Ovary (tissue), 10 donors: ENCODE measurements at places on chromosomes 5 and 9.
A peak's percentile ranks its signal among the peaks of the same experiment; 100 is the strongest.

DNA sequence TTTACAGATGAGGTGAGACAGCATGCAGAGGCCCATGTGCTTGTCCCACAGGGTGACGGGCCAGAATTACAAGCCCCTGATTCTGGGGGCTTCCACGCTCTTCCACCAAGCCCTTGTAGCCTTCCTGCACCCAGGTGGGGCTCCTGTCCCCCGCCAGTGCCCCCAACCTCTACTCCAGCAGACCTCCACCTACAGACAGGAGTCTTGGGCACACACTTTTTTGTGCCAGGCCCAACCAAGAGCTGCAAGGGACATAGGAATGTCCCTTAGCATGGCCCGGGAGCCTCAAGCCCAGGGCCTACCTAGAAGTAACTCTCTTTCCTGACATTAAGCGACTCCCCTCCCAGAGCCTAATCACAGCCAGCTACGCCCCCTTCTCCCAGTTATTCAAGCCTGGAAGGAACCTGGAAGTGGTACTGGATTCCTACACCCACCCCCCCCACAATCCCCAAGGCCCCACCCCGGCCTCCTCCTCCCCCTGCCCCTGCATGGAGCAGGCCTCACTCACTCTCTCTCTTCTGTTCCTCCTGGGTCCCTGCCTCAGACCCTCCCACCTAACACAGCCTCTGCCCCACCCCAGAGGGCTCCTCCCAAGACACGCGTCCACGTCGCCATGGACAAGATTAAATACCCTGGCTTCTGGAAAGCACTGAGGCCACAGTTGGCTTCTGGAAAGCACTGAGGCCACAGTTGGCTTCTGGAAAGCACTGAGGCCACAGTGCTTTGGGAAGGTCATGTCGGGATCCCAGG is 30.5 kb downstream of the ADAMTS2 start:
- DNase-seq: peak; percentile 35

GRCh38 chr5:156934450-156935211 is 28.4 kb downstream of the TIMD4 start:
- peak; percentile 15 for DNase-seq

GRCh38 chr9:71112866-71113265 is 8.6 kb downstream of the TRPM3 start:
- DNase-seq: no peak

- DNase-seq: no peak
Measured at GRCh38 chr5:158273035-158273434, 414.1 kb upstream of the CLINT1 start.

GRCh38 chr5:127046343-127047072 is 16.1 kb upstream of the MARCHF3 start:
- no peak for DNase-seq

DNA sequence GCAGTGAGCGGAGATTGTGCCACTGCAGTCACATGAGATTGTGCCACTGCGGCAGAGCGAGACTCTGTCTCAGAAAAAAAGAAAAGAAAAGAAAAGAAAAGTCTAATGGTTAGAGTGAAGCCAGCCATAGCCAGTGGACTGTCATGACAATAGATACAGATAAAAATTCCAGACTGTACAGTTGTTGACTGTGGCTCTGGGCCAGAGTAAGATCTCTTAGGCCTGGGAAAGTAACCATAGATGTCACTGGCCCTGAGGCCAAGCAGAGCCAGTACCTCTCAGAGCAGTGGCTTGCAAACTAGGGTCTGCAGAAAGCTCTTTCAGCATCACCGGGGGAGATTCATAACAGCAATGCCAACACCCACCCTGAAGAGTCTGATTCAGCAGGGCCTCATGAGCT is 44.1 kb upstream of the SUB1 start:
- no peak for DNase-seq

DNA sequence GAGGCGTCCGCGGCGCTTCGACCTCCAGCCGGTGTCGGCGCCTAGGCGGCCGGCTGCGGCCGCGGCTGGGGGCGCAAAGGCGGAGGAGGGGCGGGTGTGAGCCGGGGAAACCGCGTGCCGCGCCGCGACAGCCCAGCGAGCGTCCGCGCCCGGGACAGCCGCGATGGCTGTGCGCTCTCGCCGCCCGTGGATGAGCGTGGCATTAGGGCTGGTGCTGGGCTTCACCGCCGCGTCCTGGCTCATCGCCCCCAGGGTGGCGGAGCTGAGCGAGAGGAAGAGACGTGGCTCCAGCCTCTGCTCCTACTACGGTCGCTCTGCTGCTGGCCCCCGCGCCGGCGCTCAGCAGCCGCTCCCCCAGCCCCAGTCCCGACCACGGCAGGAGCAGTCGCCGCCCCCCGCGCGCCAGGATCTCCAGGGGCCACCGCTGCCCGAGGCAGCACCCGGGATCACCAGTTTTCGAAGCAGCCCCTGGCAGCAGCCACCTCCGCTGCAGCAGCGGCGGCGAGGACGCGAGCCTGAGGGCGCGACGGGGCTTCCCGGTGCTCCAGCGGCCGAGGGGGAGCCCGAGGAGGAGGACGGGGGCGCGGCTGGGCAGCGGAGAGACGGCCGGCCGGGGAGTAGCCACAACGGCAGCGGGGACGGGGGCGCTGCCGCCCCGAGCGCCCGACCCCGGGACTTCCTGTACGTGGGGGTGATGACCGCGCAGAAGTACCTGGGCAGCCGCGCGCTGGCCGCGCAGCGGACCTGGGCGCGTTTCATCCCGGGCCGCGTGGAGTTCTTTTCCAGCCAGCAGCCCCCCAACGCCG is 605 bp downstream of the CHSY3 start:
- no peak for DNase-seq

GRCh38 chr9:12718482-12719026 is 25.4 kb downstream of the TYRP1 start:
- no peak for DNase-seq

DNA sequence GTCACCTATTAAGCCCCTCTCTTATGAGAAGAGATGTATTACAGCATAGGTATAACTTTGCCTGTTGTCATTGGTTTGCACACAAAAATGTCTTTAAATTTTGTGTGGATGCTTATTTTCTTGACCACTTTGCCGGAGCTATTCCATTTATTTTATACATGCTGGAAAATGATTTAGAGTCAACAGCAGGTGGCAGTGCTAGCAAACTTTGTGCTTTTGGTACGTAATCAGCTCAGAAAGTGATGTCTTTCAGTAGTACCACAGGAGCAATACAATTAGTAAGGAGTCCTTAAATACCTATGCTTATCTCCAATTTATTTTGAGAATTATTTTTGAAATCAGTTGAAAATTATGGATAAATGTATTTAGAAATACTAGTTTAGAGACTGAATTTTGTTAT is 19.8 kb upstream of the NUDT12 start:
- no peak for DNase-seq

- DNase-seq: no peak
Measured at GRCh38 chr5:103362211-103362610, 103.6 kb downstream of the MACIR start.

GRCh38 chr5:141636413-141637122 is at the start of the genes HDAC3 and RELL2:
TSS of gene HDAC3 (minus strand) at chr5:141636849. CDS start at chr5:141636790, 59 bp downstream.
TSS of gene RELL2 (plus strand) at chr5:141636997. CDS start at chr5:141638226, 1,229 bp downstream.
- peak; percentile 95 for DNase-seq

DNA sequence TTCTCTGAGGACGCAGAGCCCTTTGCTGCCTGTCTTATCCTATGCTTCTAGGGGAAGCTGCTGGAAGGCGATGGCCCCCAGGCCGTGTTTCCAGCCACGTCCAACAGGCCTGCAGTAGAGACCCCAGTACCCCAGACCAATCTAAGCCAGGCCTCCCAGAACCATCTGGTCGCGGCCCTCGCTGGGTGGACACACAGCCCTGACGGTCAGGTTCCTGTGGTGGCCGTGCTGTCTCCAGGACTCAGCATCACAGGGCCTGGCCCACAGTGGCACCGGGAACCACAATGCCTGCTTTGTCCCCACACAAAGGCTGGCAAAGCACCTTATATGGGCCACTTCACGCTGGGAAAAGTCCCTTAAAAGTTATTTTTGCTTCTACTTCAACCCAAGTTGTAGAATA is 44.5 kb downstream of the SEMA4D start:
- no peak for DNase-seq

DNA sequence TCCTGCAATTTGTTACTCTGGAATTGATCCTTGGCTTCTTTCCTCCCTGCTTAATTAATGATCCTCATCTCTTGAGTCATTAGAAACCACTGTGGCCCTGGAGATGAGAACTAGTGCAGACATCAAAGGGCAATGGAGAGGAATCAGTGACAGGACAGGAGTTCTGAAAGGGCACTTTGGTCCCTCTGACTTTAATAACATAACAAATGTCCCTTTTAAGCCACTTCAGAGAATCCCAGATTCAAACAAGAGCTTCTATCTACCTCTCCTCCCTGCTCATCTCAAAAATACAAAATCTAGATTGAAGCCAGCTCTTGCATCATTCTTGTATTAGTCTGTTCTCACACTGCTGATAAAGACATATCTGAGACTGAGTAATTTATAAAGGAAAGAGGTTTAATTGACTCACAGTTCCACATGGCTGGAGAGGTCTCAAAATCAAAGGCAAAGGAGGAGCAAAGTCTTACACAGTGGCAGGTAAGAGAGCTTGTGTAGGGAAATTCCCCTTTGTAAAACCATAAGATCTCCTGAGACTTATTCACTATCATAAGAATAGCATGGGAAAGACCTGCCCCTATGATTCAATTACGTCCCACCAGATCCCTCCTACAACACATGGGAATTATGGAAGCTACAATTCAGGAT is 139.1 kb downstream of the PLPPR1 start:
- no peak for DNase-seq

DNA sequence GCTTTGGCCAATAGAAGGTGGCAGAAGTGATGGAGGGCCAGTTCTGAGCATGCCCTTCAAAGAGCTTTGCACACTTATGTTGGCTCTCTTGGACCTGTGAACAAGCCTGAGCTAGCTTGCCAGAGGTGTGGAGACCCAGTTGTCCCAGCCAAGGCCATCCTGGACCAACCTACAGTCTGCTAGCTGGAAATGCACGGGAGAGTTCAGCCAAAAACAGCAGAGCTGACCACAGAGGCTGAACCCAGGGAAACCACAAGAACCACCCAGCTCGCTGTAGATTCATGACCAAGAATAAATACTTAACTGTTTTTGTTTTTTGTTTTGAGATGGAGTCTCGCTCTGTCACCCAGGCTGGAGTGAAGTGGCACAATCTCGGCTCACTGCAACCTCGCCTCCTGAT is 65.4 kb upstream of the HAND1 start:
- no peak for DNase-seq

DNA sequence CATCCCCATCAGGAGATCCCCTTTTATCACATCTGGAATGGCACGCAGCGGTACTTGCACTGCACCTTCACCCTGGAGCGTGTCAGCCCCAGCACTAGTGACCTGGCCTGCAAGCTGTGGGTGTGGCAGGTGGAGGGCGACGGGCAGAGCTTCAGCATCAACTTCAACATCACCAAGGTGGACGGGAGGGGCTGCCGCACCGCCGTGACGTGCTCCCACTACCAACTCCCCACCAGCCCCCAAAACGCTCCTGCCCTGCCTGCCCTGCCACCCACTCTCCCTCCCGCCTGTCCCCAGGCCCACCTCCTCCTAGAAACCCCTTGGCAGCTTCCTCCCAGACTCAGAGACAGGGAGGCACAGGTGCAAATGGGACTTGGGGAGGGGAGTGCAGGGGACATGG is 20.7 kb downstream of the HK3 start:
- DNase-seq: no peak

GRCh38 chr5:2591777-2592453 is 159.6 kb downstream of the IRX2 start:
- DNase-seq: no peak

GRCh38 chr9:116275418-116276195 is 122.0 kb downstream of the PAPPA start:
- DNase-seq: no peak

DNA sequence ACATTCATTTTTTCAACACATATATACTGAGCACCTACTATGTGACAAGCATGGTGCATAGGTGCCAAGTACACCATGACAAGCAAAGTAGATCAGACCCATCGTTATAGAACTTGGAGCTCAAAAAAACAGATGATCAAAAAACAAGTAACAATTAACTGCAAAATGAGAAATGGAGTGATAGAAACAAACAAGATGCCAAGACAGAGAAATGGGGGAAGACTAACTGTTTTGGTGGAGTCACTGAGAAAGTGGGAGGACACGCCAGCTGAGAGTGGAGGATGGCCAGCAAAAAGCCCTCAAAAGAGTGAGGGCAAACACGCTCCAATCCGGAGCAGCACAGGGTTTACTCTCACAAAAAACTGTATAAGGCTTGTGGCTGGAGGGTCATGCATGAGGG is 50.6 kb downstream of the TTC39B start:
- no peak for DNase-seq

- peak; percentile 40 for DNase-seq
Measured at GRCh38 chr9:34611251-34611810, 566 bp downstream of the RPP25L start.

DNA sequence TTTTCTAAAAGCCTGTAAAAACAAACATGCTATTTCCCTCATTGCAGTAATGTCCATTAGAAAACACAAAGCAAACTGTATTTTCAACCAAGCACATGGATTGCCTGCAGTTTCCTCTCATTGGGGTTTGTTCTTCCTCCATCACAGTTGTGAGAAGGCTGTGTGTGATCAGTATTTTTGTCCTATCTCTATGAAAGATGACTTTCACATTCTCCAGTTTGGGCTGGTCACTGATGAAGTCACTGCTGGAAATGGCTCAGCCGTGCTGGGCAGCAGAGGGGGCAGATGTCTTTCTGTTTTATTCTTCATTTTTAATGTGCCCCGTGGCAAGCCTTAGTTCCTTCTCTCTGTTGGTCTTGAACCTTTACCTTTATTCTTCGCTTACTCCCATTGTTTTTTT is 288.9 kb upstream of the MPDZ start:
- DNase-seq: no peak

DNA sequence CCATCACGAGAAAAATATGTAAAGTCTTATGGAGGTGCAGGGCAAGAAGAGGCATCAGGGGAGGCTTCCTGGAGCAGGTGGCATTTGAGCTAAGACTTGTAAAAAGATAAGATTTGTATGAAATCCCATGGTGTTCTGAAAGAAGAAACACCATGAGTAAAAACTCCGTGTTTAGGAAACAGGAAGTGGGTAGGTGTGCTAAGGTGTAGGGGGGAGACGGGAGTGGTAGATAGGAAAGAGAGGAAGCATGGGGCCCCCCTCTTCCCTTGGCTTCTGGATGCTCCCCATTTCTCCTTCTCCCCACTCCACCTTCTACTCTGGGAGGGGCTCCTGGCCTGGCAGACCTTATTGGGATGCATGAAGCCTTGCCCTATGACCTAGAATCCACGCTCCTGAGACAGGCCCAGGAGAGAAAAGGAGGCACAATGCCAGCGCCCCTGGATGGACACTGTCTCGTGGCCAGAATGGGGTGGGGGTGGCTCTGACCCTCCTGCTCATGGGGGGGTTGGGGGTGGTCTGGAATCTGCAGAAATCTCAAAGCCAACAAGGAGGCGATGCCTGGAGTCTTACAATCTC is 103.6 kb downstream of the GTF3C4 start:
- DNase-seq: no peak

DNA sequence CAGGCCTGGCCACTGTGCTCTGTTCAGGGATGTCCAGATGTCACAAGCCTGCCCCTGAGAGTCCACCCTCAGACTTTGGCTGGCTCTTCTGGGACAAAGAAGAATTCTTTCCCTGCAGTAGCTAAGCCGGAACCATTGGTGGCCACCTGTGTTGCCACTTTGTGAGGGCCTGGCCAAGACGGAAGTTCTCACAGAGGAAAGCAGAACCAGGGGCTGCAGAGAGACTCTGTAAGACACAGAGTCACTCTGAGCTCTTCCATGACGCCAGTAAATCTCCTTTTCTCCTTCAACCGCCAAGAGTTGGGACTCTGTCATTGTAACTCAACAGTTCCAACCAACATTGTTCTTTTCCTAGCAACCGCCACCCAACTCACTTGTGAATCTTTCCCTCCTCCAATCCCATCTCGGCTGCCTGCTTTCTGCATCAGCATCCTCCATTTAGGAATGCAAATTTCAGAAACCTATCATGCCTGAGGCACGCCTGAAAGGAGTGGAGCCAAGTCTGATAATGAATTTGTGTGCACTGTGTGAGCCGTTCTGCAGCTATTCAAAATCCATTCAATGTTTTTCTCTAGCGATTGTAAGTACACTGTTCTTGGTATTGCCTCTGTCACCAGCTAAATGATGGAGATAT is 37.8 kb upstream of the ATP6V1G1 start:
- no peak for DNase-seq
